Stimulated activated CD4-positive, alpha-beta T cell treated with anti-CD3 and anti-CD28 coated beads, Interleukin-1b, Interleukin-23, amount 100 ng/mL, for 4 hours (primary cell): ENCODE measurements at places on chromosomes 13 and 19.
A peak's percentile ranks its signal among the peaks of the same experiment; 100 is the strongest.

GRCh38 chr19:58406818-58407657 lies 1.4 kb upstream of the ZNF584 start:
- DNase-seq, result no peak

GRCh38 chr13:35768073-35768472 lies 291.6 kb upstream of the MAB21L1 start:
- DNase-seq, result no peak

DNA sequence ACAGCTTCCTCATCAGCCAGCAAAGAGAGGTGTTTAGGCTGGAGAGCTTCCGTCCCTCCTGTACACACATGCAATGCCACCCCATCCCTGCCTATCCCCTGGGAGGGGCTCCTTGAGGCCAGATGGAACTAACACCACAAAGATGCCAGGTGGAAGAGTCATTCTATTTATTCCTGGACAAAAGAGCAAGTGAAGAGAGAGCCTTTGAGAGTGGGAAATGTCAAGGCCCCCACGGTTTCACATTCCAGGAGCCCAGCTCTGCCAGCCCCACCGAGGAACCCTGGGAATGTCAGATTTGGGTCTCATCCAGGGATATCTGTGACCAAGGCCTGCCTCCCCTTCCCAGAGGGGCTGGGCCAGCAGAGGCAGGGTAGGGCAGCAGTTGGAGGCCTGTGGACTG lies 30.8 kb upstream of the IGFL1 start:
- DNase-seq, result no peak

DNA sequence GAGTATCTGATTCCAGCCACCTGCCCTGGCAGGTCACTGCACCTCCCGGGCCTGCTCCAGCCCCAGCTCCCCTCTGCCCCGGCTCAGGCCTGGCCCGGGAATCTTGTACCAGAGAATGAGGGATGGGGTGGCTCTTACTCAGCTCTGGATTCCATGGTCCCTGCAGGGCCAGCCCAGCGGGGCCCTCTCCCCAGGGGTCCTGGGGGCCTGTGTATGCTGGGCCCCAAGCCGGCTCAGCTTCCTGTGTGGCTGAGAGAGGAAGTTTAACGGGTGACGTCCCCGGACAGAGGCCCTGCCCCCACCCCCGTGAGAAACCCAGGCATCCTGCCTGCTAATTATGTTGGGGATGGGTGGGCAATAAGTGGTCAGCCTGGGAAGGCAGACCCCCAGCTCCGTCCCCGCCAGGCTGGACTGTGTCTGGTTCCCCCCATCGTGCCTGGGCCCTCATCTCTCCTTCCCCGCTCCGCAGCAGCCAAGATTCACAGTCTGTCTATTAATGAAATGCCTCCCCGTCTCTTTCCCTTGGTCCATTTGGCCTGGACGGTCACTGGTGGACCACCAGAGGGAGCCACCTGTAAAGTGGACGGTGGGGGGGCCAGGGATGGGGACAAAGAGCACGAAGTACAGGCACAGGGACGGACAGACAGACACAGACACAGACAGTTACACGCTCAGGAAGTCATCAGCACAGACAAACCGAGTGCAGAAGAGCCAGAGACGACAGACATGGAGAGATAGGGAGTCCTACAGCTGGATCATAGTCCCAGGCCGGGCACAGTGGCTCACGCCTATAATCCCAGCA lies at the start of gene DENND1C:
Gene DENND1C (minus strand): TSS at position 247 of the 802 bp plus-strand sequence. CDS start 92 bp downstream, at position 155.
- DNase-seq, result peak; percentile 44

- no peak for DNase-seq
Measured at GRCh38 chr13:72317346-72318109, 409.9 kb downstream of the MZT1 start.

- DNase-seq, result no peak
Measured at GRCh38 chr13:29991343-29991742, 140.9 kb upstream of the UBL3 start.

GRCh38 chr13:44373247-44373600 lies 400 bp upstream of the SERP2 start:
- no peak for DNase-seq

DNA sequence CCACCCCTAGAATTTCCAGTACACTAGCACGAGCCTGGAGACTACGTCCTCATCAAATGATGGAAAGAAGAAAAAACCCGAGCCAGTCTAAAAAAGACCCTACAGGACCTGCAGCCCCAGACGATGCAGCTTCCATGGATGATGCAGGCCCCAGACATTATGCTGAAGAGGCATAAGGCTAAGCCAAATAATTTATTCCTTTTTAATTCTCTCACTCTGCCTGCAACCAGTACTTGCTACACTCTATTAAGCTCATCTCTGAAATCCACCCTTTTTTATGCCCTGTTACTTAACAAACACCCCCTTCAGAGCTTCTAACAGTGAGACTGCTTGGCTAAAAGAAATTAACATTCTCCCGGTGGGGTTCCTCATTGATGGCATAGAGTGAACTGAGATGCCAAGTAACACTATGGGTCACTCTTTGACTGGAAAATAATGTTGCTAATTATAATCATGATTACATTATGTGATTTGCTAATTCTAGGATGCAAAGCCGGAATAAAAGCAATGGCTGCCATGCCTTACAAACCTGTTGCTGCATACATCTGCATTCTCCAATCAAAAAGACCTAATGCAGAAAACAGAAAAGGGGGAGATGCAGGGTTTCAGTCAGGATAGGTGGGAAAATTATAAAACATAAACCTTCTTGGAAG lies 1462.4 kb downstream of the UQCRFS1 start:
- no peak for DNase-seq

GRCh38 chr13:90197722-90198121 lies 1149.8 kb upstream of the MIR17HG start:
- no peak for DNase-seq

GRCh38 chr19:13051557-13052165 lies 51.0 kb downstream of the LYL1 start:
- DNase-seq, result peak; percentile 38

- no peak for DNase-seq
Measured at GRCh38 chr13:110616103-110617101, 1.1 kb downstream of the NAXD start.

DNA sequence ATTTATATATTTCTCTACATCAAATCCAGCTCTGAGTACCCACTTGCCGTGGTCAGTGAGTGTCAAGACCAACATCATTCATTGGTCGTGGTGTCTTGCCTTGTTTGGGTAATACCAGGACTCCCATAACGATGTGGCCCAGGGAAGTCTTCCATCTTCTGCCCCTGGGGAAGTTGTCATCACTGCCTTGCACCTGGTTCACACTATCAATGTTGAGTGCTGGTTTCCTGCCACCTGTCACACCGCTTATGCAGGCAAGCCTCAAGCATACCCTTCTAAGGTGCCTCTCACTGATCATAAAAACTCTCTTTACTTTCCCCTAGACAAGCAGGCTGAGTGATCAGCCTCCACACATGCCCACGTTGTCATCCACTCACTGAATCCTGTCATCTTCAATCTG lies 382.4 kb downstream of the KCTD12 start:
- DNase-seq, result no peak

DNA sequence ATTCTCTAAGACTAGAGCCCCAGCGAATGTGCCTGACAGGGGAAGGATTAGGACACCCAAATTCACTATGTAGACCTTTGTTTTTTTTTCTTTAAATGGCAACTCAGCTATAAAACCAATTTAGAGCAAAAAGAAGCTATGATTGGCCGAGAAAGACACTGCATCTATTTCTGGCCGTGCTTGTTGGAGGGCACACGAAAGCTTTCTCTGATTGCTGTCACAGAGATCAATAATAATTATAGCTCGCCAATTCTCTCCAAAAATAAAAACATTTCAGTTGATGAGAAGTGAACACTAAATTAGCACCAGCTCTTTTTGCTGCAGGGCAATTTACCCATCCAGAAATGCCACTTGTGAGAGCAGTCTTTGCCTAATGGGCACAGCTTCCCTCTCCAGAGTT lies 31.2 kb downstream of the CBY2 start:
- DNase-seq, result no peak

GRCh38 chr13:69980799-69981198 lies 126.8 kb upstream of the ATXN8OS start:
- DNase-seq, result no peak

GRCh38 chr13:98467263-98467985 lies 109.5 kb downstream of the STK24 start:
- DNase-seq, result no peak

- no peak for DNase-seq
Measured at GRCh38 chr19:3482507-3483225, 575 bp downstream of the SMIM44 start.
